ENCODE measurements at places on chromosomes 16 and 17.

DNA sequence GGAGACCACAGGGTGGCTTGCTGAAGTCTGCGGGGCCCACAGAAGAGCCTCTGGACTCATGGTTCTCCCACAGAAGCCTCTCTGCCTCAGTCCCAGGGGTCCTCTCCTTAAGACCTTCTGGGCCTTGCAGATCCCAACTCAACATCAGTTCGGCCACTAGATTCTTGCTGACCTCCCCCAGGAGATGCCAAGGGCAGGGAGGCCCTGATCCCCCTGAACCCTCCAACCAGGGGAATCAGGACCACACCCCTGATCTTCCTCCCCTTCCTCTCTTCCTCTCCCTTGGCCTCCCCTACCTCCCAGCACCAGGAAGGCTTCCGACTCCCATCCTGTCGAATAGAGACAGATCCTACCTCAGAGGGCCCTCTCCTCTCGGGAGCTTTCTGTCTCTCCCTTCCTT lies 53.4 kb downstream of the NOS2 start:
- DNase-seq, result no peak

DNA sequence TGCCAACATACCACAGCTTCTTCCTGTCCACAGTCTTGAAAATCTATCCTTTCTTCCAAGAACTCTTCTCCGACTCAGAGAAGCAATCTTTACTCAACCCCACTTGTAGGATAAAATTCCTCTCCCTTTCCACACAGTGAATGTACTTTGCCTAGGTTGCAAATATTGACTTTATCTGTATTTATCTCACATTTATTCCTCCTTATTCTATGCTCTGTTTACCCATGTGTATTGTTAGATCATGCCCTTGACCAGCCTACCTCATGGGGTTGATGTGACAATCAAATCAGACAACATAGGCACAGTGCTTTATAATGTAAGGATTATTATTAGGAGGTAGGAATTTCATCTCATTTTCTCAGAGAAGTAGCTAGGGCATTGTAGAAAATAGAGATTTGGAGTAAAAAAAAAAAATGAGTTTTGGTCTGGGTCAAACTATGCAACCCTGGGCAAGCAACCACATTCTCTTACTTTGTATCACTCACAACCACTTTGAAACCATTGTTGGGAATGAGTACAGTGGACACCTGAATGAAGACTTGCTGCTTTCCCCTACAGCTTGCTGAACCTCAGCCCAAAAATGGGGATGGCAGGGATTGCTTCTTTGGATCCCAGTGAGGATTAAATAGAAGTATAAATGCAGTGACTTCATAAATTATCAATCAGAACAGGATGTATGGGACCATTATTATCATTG lies 9.1 kb upstream of the SLC35B1 start:
- no peak for DNase-seq

DNA sequence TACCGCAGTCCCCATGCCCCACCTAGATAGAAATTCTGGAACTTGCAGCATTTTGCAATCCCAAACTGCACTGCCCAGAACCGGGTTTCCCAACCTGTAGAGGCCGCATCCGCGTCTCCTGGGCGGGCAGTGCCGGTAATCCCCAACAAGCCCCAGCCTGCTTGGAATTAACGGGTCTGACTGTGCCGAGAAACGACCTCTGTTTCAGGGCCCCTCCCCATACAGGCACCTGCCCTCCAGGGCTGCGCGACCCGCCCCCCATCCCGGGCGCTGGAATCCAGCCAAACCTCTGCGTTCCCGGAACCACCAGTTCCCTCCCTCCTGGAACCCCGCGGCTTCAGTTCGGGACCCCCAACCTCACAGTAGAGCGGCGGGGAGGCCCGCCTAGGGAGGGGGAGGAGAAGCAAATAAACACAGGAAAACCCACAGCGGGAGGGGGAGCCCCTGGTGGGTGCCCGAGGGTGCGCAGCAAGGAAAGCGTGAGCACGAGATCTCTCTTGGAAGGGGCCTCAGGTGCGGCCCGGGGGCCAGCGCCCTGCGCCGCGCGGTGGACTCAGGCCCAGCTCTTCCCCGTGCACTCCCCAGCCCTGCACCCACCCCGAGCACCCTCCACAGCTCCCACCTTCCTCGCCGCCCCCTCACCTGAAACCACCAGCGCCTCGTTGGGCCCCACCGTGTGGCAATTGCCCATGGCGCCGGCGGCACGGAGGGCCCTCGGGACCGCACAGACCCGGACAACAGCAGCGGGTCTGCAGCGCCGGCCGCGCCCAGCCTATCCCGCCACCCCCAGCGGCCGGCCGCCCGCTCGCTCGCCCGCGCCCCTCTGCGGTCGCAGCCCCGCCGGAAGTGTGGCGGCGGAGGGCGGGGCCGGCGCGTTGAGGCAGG lies at the start of gene FLOT2:
Gene FLOT2, minus strand, starts transcription at position 850 of the 885 bp plus-strand sequence. Its CDS starts 159 bp downstream, at position 691.
- DNase-seq, result no peak

DNA sequence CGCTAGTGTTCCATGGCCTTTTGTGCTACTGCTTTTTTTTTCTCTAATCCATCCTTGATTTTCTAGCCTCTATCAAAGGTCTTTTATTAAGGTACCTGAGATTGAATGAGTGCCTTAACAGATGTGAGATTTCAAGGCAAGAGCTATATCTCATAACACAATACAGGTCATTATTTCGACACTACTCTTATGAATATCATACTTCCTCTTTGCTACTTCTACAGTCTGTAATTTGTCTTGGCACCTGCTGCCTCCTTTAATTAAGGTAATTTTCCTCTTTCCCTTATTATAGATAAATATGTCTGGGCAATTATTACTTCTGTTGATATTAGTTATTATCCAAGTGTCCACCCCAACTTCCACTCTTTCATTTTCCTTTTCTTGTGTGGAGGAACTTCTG lies 5.3 kb downstream of the KRT28 start:
- no peak for DNase-seq

GRCh38 chr16:46629331-46630219 lies 8.4 kb upstream of the SHCBP1 start:
- DNase-seq, result no peak

DNA sequence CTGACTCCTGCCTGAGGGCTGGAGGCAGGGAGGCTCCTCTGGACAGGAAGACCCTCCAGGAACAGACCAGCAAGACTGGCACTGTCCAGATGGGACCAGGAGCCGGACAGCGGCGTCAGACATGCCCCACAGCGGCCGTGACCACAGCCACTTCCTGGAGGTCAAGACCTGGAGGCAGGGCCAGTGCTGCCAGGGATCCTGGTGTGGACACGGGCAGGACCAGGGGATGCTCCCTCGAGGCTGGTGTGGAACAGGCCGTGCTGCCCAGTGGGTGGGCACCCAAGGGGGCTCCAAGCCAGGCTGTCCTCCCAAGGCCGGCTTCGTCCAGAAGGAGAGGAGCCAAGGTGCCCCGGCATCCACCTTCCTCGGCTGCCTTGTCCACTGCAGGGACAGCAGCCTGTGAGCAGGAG lies 4.5 kb upstream of the CCDC57 start:
- no peak for DNase-seq

GRCh38 chr17:28950017-28950751 lies 1.1 kb downstream of the PHF12 start:
- DNase-seq, result no peak

GRCh38 chr16:27771201-27771910 lies 221.4 kb downstream of the KATNIP start:
- DNase-seq, result no peak

DNA sequence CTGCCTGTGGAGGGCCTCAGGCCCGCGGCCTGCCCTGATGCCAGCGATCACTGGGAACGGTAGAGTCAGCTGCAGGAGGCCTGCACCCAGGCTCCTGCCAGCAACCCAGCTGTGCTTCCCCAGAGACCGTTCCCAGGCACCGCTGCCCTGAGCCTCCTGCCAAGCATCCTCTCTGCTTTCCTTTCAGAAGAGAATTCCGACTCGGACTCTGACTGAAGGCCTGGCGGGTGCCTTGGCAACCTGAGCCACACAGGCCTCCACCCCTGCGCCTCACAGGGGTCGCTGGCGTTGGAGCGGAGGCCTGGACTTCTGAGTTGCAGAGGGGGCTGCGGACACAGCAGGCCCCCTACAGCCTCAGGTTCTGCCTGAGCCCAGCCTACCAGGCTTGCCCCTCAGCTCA lies 7.9 kb downstream of the CMTM3 start:
- DNase-seq, result no peak

DNA sequence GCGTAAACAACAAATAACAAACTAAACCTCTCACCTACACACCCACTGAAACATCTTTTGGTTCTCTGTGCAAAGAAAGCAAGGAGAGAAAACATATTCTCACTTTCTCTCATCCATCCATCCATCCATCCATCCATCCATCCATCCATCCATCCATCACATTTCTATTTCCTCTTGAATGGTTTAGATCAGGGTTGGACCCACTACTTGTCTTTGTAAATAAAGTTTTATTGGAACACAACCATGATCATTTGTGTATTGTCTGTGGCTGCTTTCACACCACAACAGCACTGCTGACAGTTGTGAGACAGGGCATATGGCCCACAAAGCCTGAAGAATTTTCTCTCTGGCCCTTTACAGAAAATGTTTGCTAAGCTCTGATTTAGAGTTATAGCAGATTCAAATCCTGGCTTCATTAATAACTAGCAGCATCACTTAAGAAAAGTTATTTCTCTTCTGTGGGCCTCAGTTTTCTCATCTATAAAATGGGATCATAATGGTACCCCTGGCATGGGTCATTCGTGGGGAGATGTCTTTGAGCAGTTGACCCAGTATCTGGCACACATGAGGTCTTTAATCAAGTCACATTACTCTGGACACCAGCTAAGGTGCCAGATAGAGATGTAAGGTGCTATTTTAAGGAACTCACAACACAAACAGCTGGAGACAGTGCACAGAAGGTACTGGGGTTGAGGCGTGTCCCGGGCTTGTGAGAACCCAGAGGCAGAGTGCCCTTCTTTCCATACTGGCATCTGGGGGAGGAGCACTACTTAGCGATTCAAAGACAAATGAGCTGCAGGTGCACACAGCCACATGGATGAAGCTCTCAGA lies 146.3 kb downstream of the CMIP start:
- no peak for DNase-seq

GRCh38 chr16:27083861-27084261 lies 17.1 kb downstream of the C16orf82 start:
- DNase-seq, result no peak

DNA sequence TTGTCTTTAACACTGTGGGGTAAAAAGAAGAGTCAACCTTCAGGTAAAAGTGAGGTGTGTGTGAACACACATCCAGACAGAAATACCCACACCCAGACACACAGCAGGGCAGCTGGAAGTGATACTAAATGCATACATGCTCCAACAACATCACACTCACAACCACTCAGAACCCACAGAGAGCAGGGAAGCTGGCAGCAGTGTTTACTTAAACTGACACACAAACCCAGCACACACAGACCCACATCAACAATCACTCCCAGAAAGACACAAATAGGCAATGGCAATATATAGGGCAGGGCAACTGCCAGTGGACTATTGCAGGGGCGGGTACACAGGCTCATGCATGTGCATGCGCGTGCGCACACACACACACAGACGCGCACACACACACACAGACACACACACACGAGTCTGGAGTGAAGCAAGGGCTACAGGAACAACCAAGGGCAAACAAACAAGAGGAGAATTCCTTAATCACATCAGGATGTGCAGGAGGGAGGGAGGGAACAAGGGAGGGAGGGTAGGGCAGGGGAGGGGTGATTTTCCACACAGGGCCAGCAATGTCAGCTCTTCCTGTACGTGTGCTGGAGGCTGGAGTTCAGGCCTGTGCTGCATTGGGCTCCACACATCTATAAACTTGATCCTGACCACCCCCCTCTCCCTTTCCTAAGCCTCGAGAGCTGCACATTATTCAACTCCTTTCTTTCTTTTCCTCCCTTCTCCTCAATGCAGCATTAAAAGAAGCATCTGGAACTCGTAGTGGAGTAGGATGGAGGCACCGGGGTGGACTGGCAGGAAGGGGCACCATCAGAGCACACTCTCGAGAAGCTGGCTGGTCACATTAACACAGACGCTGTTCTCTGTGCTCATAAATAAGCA lies 30.1 kb downstream of the HIC1 start:
- DNase-seq, result peak; percentile 78

DNA sequence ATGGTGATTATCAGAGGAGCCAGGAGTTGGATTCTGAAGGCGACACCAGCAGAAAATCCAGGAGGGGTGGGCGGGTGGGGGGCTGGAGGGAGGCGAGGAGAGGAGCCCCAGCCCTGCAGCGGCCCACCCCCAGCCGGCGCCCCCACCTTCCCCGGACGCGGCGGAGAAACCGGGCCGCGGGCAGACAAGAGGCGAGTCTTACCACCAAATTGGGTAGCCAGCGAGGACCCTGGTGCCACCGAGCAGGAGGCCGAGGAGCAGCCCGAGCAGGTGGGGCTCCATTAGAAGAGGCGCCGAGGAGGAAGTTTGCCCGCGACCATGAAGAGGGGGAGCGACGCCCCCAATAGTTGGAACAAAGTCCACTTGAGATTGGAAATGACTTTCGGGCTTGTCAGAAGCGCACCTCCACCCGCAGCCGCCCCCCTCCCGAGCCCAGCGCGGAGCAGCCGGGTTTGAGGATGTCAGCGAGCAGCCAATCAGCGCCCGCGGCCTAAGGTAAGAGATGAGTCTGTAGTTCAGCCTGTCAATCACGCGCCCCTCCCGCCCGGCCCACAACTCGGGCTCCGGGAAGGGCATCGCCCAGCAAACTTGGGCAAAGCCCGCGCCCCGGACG lies at the start of gene WNT3:
Gene WNT3, minus strand, starts transcription at position 377 of the 613 bp plus-strand sequence. Its CDS starts 95 bp downstream, at position 282.
- DNase-seq, result no peak

DNA sequence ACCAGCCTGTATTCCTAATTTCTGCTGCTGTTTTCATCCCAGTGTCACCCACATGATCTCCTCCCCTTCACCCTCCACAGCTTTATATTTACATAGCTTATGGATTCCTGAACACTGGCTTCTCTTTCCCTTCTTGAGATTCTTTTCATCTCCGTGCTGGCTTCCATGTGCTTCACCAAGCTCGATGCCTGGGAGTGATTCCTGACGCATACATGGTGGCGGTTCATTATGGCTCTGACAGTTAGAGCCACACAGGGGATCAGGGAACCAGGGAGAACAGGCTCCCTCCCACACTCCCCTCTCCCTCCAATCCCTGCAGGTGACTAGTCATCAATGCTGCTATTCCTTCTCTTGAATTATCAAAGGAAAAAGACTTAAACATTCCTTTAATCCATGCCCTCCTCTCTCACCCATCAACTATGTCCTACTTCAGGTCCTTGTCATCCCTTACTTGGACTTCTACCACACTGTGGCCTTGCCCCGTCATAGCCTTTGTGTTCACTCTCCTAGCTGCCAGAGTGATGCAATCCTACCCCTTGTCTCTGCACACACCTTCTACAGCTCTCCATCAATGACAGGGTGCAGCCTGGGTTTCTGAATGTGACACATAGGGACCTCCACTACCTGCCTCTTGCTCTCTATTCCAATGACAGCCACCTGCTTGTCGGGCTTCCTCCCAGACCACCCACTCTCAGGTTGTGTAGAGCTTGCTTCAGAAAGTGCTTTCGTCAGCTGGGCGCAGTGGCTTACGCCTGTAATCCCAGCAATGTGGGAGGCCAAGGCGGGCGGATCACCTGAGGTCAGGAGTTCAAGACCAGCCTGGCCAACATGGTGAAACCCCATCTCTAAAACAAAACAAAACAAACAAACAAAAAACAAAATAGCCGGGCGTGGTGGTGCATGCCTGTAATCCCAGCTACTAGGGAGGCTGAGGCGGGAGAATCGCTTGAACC lies 43.6 kb downstream of the MYH13 start:
- no peak for DNase-seq
